ENCODE measurements at places on chromosomes 2 and 18.

- DNase-seq: no peak
Measured at GRCh38 chr2:8675543-8675942, 6.3 kb upstream of the ID2 start.

- no peak for DNase-seq
Measured at GRCh38 chr2:133824869-133825268, 256.6 kb upstream of the NCKAP5 start.

GRCh38 chr2:160208655-160209515, 8.8 kb upstream of the ITGB6 start:
- DNase-seq: no peak

DNA sequence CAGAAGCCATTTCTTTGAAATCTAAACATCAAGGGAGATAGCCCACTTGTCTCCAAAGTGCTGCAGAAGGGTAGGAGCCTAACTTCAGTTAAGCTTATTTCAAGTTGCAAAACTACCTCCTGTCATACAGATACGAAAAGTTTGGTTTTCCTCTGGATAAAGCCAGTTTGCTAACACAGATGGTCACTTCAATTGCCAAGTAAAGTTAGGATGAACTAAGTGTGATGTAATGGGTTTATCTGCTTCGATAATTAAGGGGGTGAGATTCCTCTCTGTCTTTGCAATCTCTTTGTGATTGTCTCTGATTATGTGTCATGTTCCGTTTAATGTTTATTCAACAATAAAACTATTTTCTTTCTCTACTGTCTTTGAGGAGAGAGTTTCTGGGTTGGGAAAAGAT, 156.4 kb downstream of the SLC39A10 start:
- no peak for DNase-seq

DNA sequence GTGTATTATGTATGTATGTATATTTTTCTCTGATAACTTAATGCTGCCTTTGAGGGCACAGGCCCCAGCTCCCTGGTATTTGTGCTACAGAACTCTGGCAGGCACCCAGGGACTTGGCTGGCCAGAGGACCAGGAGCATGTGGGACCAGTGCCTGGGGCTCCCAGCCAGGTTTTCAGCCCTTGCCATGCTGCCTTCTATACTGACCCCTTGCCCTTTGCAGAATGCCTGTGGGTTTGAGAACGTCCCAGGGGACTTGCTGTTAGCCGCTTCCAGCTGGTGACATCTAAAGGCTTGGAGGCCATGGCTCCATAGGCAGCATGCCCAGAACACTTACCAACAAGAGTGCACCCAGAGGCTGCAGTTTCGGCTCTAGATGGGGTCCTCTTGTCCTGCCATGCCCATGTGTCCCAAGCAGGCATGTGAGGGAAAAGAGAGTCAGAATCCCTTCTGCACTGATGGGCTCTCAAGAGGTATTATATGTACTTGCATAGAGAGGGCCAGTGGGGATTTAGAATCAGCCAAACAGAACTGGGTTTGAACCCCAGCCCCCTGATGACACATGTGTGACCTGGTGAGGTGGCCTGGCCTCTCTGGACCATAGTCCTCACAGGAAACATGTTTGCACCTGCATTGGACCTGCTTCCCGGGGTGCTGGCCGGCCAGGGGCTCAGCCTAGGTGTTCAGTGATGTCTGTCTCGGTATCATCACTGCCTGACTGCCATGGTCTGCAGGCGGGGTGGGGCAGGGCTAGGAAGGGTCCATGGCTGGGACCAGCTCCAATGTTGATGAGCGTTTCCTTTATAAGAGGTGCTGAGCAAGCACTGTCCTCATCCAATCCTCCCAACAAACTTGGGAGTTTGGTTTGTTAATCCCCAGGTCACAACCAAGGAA, 119.2 kb upstream of the FHL2 start:
- no peak for DNase-seq

DNA sequence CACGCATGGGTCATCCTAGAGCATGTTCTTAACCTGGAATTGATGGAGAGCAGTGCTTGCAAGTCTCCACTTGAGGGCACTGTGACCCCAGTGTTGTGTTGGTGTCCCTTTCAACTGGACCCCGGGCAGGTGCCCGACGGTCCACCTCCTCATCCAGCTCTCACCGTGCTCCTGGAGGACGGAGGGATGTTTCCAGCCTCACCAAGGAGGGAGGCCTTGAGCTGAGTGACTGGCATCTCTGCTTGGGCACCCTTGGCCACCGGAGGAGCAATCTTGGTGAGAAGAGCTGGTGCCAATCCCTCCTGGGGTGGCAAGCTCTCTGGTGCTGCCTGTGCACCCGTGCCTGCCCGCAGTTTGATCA, 45.4 kb upstream of the ASB18 start:
- no peak for DNase-seq

- no peak for DNase-seq
Measured at GRCh38 chr2:24012521-24013188, 2.8 kb downstream of the MFSD2B start.

- no peak for DNase-seq
Measured at GRCh38 chr2:135257383-135258090, 205.4 kb downstream of the RAB3GAP1 start.

GRCh38 chr2:9122367-9122766, 84.2 kb upstream of the ASAP2 start:
- DNase-seq: no peak

GRCh38 chr2:74695663-74696062, 41.6 kb downstream of the SEMA4F start:
- DNase-seq: no peak

GRCh38 chr2:53739032-53739431, 28.6 kb upstream of the CHAC2 start:
- DNase-seq: no peak

- DNase-seq: no peak
Measured at GRCh38 chr2:157056200-157056676, 201.3 kb upstream of the GALNT5 start.

DNA sequence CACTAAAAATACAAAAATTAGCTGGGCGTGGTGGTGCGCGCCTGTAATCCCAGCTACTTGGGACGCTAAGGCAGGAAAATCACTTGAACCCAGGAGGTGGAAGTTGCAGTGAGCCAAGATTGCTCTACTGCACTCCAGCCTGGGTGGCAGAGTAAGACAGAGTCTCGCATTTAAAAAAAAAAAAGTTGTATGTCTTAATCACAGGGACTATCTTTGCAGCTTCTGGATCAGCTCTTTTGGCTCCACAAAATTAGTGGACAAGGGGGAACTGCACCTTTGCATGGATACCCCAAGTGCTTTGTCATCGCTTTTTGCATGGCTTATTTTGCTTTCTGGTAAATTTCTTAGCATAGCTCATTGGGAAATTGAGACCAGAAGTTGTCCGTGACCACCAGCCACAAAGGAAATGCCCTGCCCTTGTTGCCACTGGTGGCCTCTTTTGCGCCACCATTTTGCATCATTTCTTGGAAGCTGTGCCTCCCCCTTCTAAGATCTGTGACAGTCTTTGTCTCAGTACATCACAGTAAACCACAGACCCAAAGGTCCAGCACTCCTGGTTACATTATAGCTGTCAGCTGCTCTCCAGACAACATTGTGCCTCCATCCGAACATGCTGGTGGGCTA, 43.9 kb upstream of the PCBP1 start:
- peak; percentile 58 for DNase-seq

DNA sequence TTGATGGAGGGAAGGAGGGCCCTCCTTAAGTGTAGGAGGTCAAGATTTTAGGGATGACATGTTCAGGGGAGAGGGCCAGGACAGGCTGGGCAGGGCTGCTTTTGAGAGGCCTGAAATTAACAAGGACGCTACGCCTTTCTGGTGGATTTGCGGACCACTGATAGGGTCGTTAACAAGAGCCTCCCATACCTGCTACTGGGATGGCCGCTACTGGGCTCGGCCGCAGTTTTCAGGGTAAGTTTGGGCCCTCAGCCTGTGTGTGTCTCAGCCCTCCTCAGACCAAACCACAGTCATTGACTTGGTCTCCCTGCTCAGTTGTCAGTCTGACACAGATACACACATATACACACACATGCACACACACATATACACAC, 180.9 kb downstream of the SMAD2 start:
- no peak for DNase-seq

GRCh38 chr2:181574321-181574720, 82.6 kb downstream of the CERKL start:
- DNase-seq: no peak

- DNase-seq: no peak
Measured at GRCh38 chr2:28710545-28710944, 41.1 kb upstream of the PPP1CB start.

GRCh38 chr18:77038182-77038858, 94.3 kb downstream of the MBP start:
- DNase-seq: no peak

DNA sequence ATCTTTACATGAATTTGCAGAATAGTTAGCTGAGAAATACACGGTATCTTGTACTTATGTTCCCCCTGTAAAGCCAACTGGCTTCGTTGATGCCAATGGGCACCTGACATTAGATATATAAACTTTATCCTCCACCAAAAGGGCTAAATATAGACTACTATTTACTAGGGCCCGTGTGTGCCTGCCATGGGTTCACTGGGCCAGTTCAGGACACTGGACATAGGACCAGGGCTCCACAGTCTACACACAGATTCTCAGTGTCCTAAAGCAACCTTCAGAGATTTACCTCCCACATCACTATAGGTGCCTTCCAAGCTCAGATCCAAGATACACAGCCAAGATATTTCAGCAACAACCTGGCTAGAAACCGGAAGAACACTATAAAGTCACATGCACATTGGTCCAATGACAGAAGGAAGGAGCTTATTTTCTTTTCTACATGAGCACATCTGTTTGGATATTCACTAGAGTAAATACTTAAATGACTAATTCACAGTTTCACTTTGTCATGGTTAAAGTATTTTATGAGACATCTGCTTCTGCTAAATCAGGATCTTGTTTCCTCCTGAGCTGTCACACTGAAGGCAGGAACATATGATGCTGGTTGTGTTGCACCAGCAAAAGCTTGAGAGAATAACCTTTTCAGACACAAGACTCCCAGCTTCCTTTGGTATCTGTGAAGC, 95.1 kb downstream of the MYO5B start:
- no peak for DNase-seq

GRCh38 chr2:3272761-3273160, 104.9 kb downstream of the EIPR1 start:
- no peak for DNase-seq

- no peak for DNase-seq
Measured at GRCh38 chr18:56545464-56545863, 92.9 kb downstream of the TXNL1 start.

DNA sequence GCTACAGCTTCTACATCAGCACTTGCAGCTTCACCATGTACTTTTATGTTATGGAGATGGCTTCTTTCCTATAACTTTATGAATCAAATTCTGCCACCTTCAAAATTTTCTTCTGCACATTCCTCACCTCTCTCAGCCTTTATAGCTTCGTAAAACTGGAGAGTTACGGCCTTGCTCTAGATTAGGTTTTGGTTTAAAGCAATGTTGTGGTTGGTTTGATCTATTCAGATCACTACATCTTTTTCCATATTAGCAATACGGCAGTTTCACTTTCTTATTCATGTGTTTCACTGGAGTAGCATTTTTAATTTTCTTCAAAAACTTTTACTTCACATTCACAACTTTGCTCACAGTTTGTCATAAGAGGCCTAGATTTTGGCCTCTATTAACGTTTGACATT, 242.9 kb upstream of the GYPC start:
- DNase-seq: no peak

- no peak for DNase-seq
Measured at GRCh38 chr18:78542204-78542603, 437.4 kb upstream of the SALL3 start.

GRCh38 chr2:170486730-170487129, 228.4 kb upstream of the SP5 start:
- no peak for DNase-seq

DNA sequence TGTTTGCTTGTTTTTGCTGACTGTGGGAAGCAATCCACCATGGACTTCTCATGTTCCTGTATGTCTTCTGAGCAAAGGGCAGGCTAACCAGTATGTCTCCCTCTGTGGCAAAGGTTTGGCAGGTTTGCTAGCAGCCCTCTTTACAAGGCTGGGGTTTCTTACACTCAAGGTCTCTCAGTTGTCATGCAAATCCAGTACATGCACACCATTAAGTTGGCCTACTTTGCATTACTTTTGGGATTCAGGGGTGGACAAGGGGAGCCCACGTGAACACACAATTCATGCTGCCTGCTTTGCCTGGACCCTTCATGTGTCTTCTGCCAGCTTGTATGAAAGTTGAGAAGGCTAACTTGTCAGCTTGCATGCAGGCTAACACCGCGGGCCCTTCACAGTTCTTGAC, 134.9 kb downstream of the LRRTM4 start:
- no peak for DNase-seq

DNA sequence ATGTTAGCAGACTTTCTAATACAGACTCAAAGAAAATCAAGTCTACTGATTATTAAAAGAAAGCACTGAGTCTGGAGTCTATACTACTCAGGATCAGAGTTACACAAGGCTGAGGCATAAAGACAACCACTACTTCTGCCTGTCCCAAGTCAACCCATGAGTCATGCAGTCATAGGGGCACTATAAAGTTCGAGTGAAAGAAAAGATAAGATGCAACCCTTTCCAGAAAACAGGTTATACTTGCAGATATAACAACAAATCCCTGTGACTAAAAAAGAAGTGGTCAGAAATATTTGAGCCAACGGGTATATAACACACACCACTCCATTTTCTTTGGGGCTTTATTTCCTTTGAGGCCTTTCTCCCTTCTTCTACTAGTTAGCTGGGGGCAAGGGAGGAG, 18.6 kb upstream of the SCRN3 start:
- no peak for DNase-seq

- DNase-seq: no peak
Measured at GRCh38 chr2:106116248-106116647, 77.9 kb downstream of the UXS1 start.

DNA sequence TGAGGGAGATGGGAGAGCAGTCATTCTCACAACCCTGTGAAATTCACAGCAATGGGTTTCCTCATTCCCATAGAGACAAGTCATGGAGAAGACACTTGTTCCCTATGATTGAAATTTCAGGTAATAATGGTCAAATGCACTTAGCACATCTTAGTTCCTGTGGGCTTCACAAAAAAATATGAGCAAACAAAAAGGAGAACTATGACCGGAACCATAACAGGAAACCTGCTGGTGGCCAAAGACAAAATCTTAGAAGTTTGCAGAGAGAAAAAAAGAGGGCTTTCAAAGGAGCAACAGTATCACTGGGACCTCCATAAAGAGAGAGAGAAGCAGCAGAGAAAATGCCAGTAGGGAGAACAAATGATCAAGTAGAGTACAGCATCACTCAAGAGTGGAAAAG, 138.9 kb upstream of the APCDD1 start:
- no peak for DNase-seq

DNA sequence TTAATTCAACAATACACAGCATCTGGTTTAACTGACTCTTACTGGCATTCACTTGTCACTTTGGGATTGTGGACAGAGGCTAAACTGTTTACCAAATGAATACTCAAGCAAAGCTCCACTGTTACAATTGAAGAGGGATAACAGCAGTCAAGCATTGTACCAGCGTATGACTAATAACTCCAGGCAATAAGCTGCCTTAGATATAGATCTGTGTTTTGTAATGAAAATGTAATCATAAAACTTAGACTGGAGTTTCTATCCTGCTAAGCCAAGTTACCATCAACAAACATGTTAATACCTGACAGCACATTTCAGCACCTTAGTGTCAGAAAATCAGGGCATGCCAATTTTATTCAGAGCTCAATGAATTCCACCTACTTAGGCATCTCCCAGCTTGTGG, 889.5 kb downstream of the EPHA4 start:
- no peak for DNase-seq
